Hepatocyte (in vitro differentiated cells): ENCODE measurements at places on chromosomes 16 and 17. TPM values are rescaled to one million over a fixed set of nuclear protein-coding genes. Genes with fewer than 3 reads are reported as not detected.

DNA sequence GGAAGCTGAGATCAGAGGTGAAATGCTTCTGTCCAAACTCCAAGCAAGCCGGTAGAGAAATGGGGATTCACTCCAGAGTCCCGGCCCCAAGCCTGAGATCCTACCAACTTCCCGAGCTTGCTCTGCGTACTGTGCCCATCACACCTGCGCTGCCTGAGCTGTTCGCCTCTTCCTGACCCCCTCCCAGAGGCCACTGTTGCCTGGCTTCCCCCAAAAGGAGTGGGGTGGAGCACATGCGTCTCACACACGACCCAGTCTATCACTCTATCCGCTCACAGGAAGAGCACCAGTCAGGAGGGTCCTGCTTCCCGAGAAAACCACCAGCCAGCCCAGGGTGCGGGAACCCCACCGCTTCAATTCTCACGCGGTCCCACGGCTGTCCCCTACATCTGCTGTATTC lies 13.5 kb upstream of the C16orf95 start:
- DNase-seq: no peak

DNA sequence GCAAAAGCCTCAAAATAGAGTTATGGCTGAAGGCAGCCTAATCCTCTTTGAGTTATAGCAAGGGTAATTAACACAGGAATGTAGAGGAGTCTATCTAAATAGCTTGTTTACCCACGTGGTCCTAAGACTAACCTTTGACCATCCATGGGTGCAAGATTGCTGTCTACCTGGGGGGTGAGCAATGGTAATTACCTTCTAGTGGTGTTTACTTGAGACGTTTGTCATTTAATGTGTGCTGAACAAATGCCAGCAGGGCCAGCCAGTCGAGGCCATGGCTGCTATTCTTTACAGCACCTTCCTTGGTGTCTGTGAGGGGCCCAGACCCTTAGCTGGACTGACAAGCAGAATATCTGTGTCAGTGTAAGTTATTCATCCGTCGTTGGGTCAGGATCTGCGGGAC lies 13.9 kb upstream of the PRPSAP1 start:
- no peak for DNase-seq

- DNase-seq: no peak
Observed at GRCh38 chr17:40107522-40108174, 7.3 kb upstream of the NR1D1 start.

DNA sequence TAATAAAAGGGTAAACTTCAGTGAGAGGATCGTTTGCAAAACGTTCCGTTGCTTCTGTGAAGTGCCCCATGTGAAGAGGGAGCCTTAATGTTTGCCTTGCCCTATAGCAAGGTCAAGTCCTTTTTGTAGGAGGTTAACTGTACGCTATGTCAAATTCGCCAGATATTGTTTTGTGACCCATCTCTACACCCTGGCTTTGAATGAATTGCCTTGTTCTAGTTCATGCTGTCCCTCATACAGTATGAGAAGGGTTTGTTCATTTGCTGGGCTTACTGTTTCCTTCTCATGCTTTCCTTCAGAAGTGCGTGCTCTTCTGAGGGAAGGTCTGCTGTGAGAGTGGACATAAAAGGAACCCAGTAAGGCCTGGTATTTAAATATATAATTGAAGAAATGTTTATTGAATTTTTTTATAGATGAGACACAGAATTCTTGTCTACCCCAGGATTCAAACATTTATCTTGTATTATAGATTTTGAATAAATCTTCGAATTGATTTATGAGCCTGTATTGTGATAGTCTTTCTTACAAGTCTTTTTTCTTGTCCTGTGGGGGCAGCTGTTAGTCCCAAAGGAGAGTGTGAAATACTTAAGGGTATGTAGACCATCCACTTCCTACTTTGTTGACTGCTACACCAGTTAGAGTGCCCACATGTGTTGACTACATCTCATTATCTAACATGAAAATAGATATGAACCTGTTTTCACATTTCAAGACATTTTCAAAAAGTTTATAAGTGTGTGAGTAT lies 1.7 kb downstream of the MAP3K3 start:
- DNase-seq: no peak

The OMG gene
- 0.12 TPM in 1 of 2 replicates, not detected in the other for total RNA-seq

The SEZ6 gene
- total RNA-seq: 1.2 TPM in 1 of 2 replicates, not detected in the other
